CD4-positive, alpha-beta T cell treated with Interferon gamma for 1 hour (primary cell): ENCODE measurements at places on chromosomes 7 and 10.

DNA sequence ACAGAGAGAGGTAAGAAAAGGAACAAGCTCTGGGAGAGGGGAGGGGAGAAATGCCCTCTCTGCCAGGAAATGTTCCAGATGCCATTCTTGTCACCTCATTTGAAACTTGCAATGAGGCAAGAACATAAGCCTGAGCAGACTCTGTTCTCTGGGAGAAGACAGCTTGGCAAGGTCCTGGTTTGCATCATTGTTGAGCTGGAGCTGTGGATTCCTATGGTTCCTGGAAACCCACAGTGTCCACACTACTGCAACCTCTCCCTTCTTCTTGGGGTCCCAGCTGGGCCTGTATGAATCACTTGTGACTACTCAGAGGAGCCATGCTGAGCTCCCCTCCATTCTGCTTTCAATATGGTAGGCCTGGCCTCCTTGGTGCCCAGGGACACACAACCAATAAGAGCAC is 60.8 kb upstream of the HECTD2 start:
- DNase-seq: no peak

DNA sequence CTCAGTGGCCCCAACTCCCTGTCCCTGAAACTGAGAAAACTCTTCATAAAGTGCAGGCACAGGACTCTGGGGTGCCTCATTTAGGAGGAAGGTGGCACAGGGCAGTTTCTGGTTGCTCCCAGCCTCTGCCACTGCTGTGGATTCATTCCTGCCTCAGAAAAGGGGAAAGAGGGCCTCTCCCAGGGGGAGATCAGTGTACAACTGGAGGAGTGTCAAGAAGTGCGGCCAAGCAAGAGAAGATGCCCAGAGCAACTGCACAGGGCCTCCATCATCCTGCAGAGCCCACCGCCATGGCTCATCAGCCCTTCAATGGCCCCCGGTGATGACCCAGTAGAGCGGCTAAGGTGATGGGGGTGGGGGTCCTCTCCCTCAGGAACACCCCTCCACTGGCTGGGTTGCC is 150.3 kb downstream of the PLXNA4 start:
- no peak for DNase-seq

DNA sequence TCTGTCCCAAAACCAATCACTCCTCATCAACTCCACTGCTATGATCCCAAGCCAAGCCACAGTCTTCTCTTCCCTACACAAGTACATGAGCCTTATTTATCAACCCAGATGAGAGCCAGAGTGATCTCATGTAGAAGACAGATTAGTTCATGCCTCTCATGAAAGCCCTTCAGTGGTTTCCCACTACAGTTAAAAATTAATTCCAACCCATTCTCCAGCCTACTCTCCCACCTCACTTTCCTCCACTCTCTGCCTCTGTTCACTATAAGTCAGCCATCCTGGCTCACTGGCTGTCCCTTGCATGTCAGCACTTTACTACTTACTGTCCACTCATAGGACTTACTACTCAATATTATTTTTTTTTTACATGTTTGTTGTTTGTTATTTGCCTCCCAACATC is 67.3 kb downstream of the CACUL1 start:
- no peak for DNase-seq

- DNase-seq: peak; percentile 38
Observed at GRCh38 chr7:50212666-50213621, 91.6 kb upstream of the IKZF1 start.

DNA sequence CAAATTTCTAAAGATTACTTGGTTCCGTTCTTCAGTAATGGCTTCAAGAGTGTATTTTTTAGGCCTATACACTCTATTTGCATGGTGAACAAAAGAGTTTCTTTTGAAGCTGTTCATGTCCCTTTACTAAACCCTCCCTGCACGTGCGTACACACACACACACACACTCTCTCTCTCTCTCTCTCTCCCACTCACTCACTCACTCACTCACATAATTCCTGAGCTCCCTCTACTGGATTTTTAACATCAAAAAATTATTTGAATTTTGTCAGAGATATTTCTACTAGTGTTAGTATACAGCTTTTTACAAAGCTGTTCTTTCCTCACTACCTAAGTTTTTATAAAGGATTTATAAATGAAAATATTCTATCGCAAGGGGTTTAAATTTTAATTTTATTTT is 85.9 kb downstream of the UBE3C start:
- no peak for DNase-seq

GRCh38 chr10:132497861-132498561 is 39.6 kb upstream of the INPP5A start:
- DNase-seq: no peak

DNA sequence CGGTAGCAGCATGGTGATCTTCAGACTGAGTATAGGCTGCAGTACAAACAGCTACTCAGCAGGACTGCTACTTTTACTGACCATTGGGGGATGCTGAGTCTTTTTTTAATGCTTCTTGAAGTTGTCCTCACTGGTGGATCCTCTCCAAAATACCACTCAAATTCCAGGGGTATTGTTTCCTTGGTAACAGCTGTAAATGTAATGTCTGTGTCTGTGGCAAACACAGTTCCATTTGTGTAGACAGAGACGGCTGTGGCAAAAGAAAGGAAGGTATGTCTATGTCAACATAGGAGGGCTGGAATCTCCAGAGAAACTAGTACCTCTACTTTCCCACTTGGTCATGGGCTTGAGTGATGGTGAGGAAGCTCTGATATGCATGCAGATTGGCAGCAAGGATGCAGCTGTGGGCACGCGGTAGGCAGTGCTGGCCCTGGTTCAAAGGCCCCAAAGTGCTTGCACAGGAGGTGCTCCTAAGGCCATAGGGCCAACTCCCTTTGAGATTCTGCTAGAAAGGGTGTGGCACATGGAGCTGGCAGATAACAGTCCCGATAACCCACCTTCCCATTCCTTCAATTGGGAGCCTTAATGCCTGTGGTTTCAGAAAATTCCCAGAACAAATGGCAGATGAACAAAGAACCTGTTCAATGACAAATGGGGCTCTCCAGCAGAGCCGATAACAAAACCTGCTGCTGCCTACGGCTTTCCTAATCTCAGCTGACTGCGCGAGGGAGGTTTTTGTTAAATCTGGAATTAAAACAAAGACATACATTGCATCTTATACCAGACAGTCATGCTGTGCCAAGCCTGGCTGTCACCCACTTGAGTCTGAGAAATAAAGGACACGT is 43.0 kb downstream of the PKD1L1 start:
- DNase-seq: no peak

DNA sequence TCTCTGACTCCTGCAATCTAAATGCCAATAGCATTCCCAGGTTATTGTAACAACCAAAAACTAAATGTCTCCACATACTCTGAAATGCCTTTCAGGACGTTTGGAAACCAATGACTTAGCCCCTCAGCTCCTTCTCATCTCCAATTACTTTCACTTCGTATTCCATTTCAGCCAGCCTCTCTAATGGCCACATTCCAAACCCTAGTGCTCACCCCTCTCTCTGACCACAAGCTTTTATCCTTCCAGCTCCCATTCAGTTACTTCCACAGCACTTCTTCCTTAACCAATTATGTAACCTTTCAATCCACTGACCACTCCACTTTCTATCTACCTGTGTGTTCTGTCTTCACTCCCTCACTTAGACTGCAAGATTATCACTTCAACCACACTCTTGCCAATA is 4.3 kb downstream of the NOC3L start:
- DNase-seq: no peak

GRCh38 chr7:7793249-7793648 is 74.8 kb upstream of the RPA3 start:
- no peak for DNase-seq
